SJCRH30 (cell line): ENCODE measurements at places on chromosomes 4 and X.
A peak's percentile ranks its signal among the peaks of the same experiment; 100 is the strongest.

- no peak for DNase-seq
Measured at GRCh38 chr4:138861135-138861534, 154.4 kb upstream of the NOCT start.

DNA sequence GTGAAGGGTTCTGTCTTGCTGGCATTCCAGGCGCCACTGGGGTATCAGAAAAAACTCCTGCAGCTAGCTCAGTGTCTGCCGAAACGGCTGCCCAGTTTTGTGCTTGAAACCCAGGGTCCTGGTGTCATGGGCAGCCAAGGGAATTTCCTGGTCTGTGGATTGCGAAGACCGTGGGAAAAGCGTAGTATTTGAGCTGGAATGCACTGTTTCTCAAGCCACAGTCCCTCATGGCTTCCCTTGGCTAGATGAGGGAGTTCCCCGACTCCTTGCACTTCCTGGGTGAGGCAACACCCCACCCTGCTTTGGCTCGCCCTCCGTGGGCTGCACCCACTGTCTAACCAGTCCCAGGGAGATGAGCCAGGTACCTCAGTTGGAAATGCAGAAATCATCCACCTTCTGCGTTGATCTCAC, 40.1 kb downstream of the NOP14 start:
- DNase-seq: no peak

- DNase-seq: no peak
Measured at GRCh38 chrX:134793978-134794377, 135.7 kb upstream of the PLAC1 start.

GRCh38 chr4:107930821-107931774, at the start of gene CYP2U1:
TSS of gene CYP2U1 (plus strand) at chr4:107931549. CDS start at chr4:107931644, 95 bp downstream.
- peak; percentile 89 for DNase-seq

GRCh38 chr4:150821641-150822040, 193.4 kb downstream of the LRBA start:
- no peak for DNase-seq

DNA sequence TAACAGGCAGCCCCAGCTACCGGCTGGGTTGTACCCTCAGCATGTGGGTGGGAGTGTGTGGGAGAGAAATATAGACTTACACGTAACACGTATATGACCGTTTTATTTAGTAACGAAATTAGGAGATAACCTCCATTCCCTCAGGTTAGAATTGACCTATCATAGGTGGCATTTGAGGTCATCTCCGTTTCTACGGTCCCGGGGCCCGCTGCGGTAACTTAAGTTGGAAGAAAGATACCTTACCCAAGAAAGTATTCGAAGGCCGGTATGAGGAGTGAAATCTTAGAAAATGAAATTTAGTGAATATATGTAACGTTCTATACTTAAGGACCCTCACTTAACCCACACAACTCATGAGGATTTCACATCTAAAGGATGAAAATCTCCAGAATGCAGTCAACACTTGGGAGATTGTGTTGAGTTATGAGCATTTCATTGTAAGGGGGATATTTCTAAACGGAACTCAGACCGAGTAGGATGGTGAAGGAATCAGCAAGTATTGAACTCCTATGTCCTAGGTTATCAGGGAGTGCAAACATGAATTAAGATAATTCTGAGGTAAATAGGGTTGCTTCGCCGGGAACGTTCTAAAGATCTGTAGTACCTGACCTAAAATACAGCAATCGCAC, 891 bp downstream of the CISD2 start:
- DNase-seq: no peak

DNA sequence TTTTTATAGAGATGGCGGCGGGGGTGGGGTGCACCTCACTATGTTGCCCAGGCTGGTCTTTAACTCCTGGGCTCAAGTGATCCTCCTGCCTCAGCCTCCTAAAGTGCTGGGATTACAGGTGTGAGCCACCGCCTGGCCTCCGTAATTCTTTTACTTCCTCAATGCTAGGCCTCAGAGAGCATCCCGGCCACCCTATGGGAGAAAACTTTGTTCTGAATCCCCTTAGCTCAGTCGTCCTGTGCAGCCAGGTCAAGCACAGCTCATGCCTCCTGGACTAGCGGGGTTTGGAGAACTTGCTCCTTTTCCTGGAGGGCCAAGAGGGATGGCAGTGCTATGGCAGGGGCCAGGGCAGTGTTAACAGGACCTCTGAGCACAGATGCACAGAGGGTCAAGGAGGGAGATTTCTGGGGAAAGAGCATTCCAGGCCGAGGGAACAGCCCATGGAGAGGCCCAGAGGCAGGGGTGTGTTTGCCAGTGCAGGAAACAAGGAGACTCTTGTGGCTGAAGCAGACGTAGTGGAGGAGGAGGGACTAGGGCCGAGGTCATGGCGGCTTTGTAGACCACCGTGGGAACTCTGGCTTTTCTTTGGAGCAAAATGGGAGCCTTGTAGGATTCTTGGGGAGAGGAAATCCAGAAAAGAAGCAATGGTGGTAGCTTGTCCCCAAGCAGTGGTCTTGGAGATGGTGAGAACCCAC, 9.8 kb upstream of the TNIP2 start:
- DNase-seq: no peak

DNA sequence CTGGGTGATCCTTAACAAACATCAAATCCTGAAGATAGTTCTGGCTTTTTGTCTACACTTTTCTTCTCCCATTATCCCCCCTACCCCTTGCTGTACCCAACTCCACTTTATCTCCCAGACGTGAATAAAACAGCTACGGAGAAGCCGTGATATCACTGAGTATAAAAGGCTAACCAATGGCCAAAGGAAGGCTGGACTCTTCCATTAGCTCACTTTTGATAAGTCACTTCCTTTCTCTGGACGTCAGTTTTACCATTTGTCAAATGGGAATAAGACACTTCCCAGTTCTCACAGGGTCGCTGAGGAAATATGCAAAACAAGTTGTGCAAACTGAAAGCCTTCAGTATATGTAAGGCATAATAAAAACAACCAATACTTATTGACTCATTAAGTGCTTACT, 38.6 kb upstream of the EDA2R start:
- DNase-seq: no peak

- no peak for DNase-seq
Measured at GRCh38 chrX:387729-388128, 1.0 kb upstream of the PPP2R3B start.

- DNase-seq: no peak
Measured at GRCh38 chr4:140115140-140115539, 38.8 kb downstream of the MAML3 start.

DNA sequence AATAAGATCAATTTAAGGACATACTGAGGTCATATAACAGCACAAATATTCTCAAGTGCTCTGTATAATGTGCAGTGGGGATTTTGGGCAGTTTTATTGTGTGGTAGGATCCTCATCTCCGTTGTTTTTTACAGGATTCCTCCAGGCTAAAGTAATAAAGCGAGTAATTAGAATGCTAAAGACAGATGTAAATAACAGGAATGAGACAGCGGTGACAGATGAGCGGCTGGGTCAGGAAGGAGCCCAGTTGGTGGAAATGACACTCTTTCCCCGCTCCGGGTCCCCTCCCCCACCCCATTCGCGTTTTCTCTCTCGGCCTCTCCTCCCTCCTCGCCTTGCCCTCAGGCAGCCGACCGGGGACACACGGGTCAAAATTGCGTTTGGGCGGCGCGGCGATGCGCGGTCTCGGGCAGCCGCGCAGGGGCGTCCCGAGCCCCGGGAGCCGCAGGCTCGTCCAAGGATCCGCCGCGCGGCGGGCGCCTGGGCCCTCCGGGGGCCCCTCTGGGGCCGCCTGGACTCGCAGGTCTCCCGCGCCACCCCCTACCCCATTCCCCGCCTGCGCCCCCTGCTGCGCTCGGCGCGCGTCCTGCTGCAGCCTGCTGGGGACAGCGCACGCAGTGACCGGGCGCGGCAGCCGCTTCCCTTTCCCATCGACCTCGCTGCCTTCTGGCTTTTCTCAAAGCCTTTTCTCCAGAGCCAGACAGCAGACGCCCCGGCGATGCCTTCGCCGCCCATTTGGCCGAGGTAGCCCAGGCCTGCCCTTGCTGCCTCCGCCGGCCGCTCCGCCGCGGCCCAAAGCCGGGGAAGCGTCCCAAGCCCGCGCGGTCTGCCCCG, 16.2 kb downstream of the POU4F2 start:
- DNase-seq: peak; percentile 43

GRCh38 chr4:53622739-53623151, 31.5 kb upstream of the LNX1 start:
- no peak for DNase-seq

DNA sequence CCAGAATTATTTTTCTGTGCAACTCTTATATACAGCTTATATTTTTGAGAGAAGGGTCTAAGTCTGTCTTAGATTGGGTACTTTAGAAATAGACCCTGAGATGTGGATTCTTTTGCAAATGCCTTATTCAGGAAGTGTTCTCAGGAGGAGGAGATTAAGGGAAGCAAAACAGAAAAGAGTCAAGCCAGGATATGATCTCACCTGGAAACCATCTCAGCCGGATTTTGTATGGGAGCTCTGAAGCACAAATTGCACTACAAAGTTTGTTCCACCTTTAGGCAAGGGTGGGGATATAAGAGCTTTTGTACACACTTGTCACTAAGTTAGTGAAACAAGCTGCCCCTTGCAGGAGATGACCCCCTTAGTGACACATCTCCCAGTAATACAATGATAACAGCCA, 121.2 kb upstream of the GRPR start:
- no peak for DNase-seq

DNA sequence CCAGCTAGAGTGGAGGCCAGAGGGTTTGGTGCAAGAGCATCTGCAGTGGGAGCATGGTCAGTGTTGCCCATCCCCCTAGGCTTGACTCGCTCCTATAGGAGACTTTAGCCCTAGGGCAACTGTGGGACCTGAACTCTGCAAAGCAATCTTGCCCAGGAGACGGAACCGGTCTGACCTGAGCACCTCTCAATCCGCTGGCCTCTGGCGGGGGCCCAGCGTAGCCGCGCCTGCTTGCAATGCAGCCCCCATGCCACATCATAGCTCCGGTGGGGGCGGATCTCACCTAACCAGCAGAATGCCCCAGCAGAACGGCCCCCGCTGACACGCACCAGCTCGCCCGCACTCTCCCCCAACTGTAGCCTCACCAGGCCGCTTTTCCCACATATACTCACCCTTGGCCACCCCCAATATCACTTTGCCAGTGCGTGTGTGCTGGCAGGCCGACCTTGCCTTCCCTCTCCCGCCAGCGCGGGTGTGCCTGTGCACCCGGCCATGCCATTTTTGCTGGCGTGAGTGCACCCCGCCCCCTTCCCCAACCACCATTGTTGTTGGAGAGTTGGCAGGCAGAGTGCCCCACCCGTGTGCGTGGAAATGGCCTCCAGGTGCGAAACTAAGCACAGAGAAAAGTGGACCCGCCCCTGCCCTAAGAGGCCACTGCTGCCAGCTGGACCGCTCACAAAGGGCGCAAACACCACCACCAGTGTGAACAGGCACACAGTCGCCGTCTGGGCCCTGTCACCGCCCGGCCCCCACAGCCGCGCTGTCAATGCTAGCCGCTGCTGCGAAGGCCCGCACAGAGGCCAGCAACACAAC, 5.8 kb downstream of the BEX4 start:
- no peak for DNase-seq

DNA sequence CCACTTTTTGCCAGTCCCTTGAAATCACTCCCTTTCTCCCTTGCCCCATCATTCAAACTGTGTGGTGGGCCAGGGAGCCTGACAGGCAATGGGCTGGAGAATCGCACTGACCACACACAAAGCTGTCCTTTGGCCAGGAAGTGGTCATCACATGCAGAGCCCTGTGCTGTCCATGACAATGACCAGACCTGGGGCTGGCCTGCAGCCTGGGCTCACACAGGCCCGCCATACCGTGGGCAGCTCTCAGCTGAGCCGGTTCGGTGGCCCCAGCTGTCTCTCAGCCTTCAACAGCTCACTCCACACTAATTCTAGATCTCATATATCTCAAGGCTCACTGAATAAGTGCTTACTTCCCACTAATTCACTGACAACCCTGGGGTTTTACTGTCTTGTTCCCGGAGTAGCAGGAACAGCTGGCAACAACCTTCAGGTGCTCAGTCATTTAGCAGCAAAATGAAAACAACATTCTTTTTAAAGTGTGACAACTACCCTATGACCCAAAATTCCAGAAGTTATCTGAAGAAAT, 48.0 kb downstream of the USP46 start:
- DNase-seq: peak; percentile 88

DNA sequence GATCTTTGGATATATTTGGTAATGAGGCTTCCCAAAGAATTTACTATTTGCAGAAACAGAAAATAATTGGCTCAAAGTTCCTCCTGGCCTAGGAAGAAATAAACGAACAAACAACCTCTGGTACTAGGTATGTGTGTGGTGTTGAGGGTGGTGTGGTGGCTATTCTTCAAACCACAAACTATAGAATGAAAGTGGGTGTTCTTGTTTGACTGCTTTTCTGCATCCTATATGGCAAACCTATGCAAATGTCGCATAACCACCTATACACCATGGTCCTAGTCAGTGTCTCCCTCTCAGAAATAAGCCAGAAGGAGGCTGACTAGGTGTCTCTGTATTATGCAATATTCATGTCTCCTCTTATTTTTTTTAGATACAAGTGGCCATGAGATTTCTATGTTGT, 106.6 kb upstream of the PCDH18 start:
- no peak for DNase-seq

DNA sequence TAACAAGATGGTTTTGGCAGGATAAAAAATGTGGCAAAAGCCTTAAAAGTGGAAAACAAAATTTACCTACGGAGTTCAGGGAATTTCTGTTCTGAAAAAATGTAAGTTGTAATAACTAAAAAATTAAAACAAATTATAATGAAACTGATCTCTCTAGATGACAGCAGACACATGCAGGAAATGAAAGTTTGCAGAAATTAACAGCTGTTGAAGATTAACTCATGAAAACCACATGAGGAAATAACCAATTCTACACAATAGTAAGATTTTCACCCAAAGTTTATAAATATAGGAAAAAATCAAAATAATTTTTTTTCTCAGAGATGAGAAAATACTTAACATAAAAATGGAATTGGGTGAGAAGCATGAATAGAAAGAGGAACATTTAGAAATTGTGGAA, 47.5 kb upstream of the UGT2B15 start:
- DNase-seq: peak; percentile 19

GRCh38 chr4:155908187-155909139, 5.0 kb downstream of the TDO2 start:
- no peak for DNase-seq

GRCh38 chr4:122671919-122672490, 51.1 kb upstream of the IL21 start:
- no peak for DNase-seq

DNA sequence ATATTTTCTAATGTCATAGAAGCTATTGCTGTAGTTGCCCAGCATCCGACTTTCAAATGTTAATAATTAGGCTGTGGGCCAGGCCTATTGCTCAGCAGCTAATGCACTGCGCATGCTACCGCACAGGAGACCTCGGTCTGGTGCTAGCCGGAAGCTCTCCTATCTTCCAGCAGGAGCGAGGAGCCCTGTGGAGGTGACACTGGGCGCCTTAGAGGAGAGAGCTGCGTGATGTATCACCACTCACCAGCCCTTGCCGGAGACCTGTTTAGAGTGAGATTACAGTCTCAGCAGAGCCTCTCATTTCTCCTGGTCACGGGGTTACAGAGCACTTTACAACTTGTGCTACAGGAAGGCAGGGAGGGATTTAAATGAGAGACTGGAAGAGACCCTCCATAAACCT, 31.1 kb upstream of the MID1IP1 start:
- no peak for DNase-seq

GRCh38 chr4:87007528-87008446, 73.0 kb downstream of the AFF1 start:
- peak; percentile 79 for DNase-seq

GRCh38 chr4:45363931-45364330, 637.6 kb upstream of the GNPDA2 start:
- DNase-seq: no peak
